Activated CD4-positive, alpha-beta T cell treated with anti-CD3 and anti-CD28 coated beads, Interleukin-2, Interleukin-4, amounts not matched to agents 100 ng/mL and 50 ng/mL, durations not matched to agents 16 hours and 8 hours (primary cell): ENCODE measurements at places on chromosomes 4 and X.
A peak's percentile ranks its signal among the peaks of the same experiment; 100 is the strongest.

DNA sequence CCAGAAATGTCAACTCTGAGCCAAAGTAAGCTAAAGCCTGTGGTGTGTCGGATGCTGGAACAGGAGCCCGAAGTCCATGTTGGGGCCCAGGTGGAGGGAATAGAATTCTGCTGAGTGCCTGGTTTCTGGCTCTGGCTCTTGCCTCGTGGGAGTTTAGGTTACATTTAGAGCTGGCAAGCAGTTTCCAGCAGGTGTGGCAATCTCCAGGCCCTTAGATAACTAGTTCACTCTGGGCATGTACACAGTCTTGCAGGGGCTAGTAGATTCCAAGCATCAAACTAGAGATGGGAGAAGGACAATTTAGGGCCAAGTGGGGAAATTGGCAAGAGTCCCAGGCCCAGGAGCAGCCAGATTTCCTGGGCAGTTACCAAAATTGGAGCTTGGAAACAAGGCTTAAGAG, 56.3 kb upstream of the STOX2 start:
- DNase-seq, result no peak

GRCh38 chr4:3819210-3819919, 53.2 kb downstream of the ADRA2C start:
- no peak for DNase-seq

DNA sequence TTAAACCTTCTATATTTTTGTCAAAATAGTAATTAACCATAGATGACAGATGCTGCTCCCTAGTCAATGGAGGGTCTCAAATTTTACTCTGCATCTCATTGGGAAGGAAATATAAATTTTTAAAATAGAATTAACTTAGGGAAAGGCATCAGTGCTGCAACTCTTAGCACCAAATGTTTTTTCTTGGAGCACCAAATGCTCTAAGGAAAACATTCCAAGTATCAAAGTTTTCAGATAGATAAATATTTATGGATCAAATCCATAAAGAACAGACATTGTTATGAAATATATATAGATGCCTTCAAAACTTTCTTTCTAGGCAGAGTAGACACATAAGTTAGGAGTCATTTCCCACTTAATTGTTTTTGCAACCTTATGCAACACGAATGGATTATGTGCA, 168.7 kb downstream of the ANTXR2 start:
- DNase-seq, result no peak

DNA sequence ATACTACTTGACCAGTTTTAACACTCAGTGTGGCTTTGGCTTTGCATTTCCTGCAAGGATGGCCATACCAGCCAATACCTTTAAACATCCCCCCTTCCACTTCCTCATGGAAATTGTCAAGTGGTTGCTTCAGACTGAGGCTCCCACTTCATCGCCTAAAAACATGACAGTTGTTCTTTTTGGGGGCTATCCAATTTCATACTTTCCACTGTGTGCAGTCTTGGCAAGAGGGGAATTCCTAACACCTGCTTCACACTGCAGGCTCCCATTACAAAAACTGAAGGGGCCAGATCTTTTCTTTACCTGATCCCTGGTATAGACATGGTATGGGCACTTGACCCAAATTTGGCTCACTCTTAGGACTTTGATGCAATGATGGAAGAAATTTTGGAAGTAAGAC, 28.5 kb upstream of the TSR2 start:
- no peak for DNase-seq

- DNase-seq, result no peak
Measured at GRCh38 chr4:152247271-152247975, 288.5 kb downstream of the FBXW7 start.

GRCh38 chr4:12579172-12579571, 905.0 kb downstream of the RAB28 start:
- no peak for DNase-seq

DNA sequence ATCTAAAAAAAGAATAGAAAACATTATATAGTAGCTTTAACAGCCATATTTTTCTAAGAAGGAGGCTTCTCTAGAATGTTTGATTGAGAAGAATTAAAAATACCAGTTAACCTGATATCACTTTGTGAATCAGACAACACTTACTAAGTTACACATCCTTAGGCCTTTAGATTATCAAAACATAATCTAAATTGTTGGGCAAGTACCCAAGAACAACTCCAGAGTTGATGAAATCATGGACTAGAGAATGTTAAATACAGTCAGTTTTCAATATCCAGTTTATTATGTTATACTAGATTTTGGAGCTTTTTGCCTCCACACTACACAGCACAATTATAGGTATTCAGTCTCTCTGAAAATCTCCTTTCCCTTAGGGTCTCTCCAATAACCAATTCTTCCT, 39.6 kb downstream of the ARL13A start:
- DNase-seq, result no peak

DNA sequence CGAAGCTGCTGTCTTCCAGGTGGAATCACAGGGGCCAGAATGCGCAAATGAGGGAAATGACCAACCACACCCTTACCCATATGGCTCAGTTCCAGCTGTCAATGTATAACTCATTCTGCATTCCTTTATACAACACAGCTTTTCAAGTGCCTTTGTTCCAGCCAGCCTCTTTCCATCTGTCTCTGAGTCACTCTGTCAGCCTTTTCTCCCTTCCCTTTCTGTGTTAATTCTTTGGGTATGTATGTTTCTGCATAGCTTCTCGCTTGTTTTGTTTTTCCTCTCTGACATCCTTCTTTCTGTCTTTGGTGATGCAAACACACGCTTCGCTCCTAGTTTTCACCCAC, 54.5 kb downstream of the RS1 start:
- DNase-seq, result no peak

DNA sequence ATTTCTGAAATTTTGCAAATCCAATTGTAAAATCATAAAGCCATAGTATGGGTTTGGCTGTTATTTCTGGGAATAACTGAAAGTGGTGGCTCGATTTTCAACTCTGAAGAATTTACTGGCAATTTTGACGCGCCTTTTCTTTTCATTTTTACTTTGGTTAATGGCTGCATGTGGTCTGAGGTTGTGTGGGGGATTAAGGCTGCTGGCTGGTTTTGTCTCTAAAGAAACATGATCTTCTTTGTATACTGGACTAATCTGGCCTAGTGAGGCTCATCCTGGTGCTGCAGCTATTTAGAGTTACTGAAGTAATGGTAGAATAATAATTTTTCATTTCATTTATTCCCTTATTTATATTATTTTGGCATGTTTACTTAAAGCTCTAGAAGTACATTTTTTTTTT, 164.0 kb downstream of the RNF150 start:
- DNase-seq, result no peak

DNA sequence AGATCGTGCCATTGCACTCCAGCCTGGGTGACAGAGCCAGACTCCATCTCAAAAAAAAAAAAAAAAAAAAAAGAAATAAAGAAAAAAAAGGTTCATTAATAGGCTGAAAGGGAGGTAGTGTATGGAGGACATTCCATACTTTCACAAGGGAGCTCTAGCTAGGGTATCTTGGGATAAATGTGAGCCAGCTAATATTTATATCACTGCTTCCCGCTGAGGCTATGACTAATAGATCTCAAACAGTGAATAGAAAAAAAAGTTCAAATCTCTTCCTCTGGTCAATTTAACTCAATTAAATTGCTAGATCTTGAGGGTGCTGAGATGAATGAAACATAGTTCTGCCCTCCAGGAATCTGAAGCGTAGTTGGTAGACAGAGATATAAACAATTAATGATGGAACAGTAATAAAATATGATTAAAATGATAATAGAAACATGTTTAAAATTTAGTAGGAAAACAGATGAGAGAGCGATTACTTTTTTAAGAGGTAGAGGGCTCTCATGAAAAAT, 55.7 kb upstream of the SHISA3 start:
- DNase-seq, result no peak

- no peak for DNase-seq
Measured at GRCh38 chr4:174505892-174506291, 16.4 kb downstream of the HPGD start.

GRCh38 chr4:125849869-125850268, 535.1 kb downstream of the FAT4 start:
- DNase-seq, result no peak

- no peak for DNase-seq
Measured at GRCh38 chr4:38030023-38030422, 69.8 kb downstream of the PTTG2 start.

DNA sequence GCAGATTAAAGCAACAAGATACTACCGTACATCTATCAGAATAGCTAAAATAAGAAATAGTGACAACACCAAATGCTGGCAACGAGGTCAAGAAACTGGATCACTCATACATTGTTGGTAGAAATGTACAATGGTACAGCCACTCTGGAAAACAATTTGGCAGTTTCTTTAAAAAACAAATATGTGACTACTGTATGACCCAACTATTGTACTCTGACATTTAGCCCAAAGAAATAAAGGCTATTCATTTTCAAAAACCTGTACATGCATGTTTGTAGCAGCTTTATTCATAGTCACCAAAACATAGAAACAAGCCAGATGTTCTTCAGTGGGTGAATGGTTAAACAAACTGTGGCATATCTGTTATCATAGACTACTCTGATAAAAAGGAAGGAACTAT, 8.2 kb downstream of the CLCN3 start:
- no peak for DNase-seq

- no peak for DNase-seq
Measured at GRCh38 chrX:14013054-14013453, 16.6 kb downstream of the GEMIN8 start.

DNA sequence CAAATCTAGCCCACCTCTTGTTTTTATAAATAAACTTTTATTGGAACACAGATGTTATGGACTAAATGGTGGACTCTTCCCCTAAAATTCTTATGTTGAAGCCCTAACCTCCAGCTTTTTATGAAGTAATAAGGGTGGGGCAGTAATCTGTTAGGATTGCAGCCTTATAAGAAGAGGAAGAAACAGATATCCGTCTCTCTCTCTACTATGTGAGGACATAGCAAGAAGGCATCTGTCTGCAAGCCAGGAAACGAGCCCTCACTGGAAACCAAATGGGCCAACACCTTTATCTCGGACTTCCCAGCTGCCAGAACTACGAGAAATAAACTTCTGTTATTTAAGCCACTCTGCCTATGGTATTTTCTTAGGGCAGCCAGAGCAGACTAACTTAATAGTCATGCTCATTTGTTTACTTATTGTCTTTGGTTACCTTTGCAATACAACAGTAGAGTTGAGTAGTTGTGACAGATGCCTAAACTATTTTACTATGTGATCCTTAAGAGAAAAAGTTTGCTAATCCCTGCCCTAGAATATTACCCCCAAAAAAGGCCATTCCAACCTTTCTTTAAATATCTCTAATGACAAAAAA, 67.4 kb downstream of the MANBA start:
- no peak for DNase-seq

- no peak for DNase-seq
Measured at GRCh38 chr4:189204616-189205015, 736.1 kb upstream of the FRG1 start.

- no peak for DNase-seq
Measured at GRCh38 chr4:31298737-31299136, 578.6 kb downstream of the PCDH7 start.

DNA sequence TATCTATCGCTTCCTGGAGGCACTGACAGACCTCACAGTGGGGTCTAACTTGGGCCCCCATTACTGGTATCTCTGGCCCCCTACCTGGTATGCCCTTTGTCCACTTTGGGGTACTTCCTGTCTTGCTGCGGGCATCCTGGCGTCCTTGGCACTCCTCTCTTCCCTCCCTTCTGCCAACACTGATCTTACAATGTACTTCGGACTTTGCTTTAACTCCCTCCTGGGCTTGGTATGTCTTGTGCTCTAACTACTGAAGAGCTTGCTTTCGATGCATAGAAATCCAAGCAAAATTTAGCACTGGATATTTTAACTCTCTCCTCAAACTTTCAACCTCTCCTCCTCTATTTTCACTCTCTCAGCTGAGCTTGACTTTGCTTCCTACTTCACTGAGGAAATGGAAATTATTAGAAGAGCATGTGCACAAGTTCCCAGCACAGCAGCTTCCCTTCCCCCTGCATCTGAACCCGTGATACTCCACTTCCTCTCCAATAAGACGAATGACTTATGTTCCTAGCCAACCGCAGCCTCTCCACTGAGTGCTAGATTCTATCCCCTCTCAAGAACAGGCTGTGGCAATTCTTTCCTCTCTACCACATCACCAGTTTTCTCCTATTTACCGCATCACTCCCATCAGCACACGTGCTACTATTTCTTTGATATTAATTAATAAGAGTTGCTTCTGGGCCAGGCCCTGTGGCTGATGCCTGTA, 52.9 kb downstream of the SUPT20HL2 start:
- DNase-seq, result peak; percentile 20

GRCh38 chr4:72953571-72953970, 115.9 kb downstream of the COX18 start:
- DNase-seq, result no peak

GRCh38 chr4:80144676-80145470, 52.4 kb upstream of the PRDM8 start:
- DNase-seq, result no peak

- no peak for DNase-seq
Measured at GRCh38 chr4:53986062-53986461, 78.3 kb downstream of the CHIC2 start.

GRCh38 chr4:164890691-164891090, 13.7 kb downstream of the APELA start:
- DNase-seq, result no peak

- DNase-seq, result no peak
Measured at GRCh38 chr4:110823251-110823650, 200.4 kb upstream of the PITX2 start.

GRCh38 chr4:88158489-88159228, at the start of gene ABCG2:
TSS of gene ABCG2 (minus strand) at chr4:88158639. CDS start at chr4:88139995, 18,644 bp downstream.
- DNase-seq, result peak; percentile 34

DNA sequence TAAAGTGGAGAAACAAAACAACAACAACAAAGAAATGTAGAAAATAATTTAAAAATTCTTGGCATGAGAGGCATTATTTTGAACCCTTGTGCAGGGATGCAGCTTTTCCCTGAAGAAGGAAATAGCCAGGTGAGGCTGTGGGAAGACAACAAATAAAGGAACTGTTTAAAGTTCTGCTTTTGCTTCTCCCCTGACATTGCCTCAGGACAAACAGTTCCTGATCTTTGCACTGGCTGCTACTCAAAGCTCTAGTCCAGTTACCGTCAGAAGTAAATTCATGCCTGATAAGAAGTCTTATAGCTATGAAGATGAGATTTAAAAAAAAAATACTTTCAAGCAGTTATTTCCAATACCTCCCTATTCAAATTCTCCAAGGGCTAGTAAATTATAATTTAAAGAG, 233.8 kb downstream of the IL15 start:
- no peak for DNase-seq

DNA sequence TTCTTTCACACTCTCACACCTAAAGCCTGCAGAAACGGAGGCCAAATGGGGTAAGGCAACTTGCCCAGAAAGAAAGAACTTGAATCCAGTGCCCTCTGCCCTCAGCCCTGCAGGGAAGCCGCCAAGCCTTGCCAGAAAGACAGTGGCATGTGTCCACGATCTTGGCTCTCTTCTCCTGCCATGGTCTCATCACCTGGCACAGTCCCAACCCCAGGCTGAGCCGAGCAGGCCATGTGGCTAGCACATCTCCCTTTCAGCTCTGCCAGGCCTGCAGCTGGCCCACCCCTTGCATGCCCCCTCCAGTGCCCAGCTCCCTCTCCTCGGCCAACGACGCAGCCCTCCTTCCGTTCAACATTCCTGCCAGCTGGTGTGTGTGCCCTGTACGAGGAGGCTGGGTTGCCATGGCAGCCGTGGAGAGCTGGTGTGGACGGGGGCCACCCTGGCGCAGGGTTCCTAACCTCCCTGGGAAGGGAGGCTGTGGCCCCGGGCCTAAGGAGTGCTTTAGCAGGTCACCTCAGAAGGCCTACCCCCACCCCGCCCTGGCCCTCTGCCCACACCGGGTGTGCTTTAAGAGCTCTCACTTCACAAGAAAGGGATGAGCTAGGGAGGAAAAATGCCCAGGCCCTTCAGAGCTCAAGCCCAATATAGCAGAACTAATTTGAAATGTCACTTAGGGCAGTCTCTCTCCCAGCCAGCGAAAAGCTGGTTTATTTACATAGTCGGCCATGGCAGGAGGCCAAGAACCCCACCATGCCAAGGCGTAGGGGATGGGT, 73.0 kb upstream of the PJA1 start:
- no peak for DNase-seq
